ENCODE measurements at places on chromosomes 12 and 14.

- DNase-seq: no peak
Measured at GRCh38 chr12:124277394-124278241, 17.3 kb upstream of the RFLNA start.

GRCh38 chr14:90332271-90332584 lies 487 bp upstream of the NRDE2 start:
- no peak for DNase-seq

DNA sequence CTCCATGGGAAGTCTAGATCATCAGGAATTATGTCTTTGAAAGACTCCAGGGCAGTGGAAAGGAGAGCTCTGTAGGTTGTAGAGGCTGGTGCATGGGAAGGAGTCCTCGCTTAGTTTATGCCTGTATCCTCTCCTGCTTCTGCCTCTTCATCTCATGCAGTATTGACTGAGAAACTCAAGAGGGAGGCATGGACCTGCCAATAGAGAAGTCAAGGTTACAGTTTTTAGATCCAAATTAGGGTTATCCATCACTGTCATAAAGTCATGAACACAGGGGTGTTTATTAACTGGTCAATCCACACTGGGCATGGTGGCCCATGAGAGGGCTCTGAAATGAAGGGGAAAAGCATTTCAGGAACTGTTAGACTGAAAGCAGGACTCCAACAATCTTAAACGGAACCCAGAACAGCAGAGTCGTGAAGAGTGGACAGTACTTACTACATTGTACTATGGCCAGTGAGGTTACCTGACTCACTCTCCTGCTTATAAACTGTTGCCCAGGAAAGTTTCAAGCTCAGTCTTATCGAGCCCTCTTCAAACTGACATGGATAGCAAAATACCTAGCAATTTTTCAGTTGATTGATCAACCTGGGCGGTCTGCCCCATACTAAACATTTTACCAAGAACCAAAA lies 30.1 kb upstream of the DHRS7 start:
- DNase-seq: no peak

- no peak for DNase-seq
Measured at GRCh38 chr12:22169376-22169775, 123.4 kb downstream of the CMAS start.

- DNase-seq: no peak
Measured at GRCh38 chr14:64649383-64649998, 54.7 kb upstream of the PLEKHG3 start.

GRCh38 chr12:6821591-6822425 lies at the start of gene GPR162:
GPR162 (plus strand) TSS chr12:6821821; CDS start chr12:6823899, 2,078 bp downstream.
- DNase-seq: no peak

- DNase-seq: no peak
Measured at GRCh38 chr14:24233538-24233866, 773 bp downstream of the GMPR2 start.

GRCh38 chr12:116099652-116100432 lies 177.7 kb downstream of the MED13L start:
- DNase-seq: no peak

DNA sequence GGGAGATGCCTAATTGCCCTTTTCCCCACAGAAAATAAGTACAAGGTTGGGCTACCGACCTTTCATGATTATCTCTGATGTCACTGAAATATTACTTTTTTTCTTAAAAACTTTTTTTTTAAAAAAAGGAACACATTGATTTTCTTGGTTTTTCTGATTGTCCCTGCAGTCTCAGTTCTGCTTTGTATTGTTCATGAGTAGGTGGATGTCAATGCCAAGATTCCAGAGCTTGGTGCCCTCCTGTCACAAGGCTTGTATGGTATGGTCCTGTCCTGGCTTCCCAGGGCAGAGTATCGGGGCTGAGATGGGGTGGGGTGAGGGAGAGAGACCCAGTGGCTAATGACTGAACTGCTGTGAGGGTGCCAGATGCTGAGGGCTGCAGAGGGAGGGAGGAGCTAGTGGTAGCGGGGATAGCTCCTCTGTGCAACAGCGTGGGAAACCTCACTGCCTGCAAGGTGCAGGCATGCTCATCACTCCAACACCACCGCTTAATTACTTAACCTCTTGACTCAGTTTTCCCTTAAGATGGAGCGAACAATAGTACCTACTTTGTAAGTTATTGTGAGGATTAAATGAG lies 4.4 kb upstream of the CTDSP2 start:
- DNase-seq: no peak

DNA sequence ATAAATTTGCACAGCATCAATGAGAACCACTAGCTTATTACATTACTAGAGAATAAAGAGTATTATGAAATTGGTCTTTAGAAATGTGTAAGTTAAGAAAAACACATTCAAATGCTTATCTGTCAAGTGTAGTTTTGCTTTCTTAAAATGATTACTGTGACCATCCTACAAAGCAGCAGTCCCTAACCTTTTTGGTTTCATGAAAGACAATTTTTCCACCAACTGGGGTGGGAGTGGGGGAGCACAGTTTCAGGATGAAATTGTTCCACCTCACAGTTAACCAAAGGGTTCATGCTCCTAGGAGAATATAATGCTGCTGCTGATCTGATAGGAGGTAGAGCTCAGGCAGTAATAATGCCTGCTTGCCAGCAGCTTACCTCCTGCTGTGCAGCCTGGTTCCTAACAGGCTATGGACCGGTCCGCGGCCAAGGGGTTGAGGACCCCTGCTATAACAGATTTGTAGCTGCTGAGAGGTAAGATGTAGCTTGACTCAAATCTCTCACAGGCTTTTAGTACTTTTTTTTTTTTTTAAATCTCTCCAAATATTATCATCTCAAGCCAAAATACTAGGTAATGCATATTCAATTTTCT lies 45.4 kb downstream of the PPP4R3A start:
- no peak for DNase-seq

GRCh38 chr12:115945491-115945885 lies 332.0 kb downstream of the MED13L start:
- no peak for DNase-seq

DNA sequence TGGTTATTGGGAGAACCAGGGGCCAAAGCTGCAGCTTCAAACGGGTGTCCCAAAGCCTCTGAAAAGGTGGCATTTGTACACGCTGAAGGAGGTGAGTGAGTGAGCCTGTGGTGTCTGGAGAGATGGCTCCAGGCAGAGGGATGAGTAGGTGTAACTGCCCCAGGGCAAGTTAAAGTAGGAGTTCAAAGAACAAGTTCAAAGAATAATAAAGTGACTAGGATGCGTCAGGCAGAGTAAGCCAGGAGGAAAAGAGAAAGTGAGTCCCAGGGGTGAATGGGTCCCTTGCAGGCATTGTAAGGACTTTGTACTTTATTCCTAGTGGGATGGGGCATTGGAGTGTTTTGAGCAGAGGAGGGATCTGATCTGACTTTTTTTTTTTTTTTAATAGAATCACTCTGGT lies 201.4 kb upstream of the PWP1 start:
- no peak for DNase-seq

DNA sequence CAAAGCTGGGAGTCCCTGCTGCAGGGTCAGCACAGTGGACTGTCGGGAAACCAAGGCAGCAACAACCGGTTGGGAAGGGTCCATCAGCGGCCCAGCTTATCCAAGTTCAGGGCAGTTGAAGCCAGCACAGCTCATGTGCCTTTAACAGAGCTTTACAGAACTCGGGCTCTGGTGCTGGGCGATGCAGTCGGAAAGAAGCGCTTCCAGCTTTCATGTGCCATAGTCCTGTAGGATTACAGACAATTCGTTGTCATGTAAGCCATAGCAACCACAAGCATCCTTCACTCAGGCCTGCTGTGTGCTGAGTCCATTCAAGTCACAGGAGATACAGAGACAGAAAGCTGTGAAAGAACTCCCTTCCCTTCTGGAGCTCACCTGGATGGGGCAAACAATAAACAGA lies 3.5 kb upstream of the FAM181A start:
- DNase-seq: no peak

- DNase-seq: no peak
Measured at GRCh38 chr12:95151406-95151805, 65.9 kb downstream of the FGD6 start.

- no peak for DNase-seq
Measured at GRCh38 chr12:15543347-15543746, 221.0 kb downstream of the PTPRO start.

DNA sequence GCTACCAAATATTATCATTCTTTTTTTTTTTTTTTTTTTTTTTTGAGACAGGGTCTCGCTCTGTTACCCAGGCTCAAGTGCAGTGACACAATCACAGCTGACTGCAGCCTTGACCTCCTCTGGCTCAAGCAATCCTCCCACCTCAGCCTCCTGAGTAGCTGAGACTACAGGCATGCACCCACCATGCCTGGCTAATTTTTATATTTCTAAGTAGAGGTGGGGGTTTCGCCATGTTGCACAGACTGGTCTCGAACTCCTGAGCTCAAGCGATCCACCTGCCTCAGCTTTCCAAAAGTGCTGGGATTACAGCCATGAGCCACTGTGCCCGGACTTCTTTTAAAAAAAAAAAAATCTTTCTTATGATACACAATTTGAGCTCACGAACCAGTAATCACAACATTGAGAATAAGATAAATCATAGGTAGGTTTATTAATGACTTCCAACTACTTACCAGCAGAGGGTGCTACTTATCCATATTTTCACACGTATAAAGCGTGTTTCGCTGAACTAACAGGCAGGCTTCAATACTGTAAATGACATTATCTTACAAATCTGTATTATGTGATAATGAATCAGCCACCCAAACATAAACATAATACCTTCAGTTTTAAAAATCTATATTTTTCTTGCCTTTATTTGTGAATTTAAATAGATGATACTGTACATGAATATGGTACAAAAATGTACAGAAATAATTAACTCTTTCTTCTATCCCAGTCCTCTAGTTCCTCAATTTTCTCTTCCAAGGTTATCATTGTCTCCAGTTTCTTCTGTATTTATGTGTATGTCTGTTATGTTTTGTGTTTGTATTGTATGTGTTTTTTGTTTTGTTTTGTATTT lies 42.5 kb upstream of the BCAT1 start:
- DNase-seq: no peak

DNA sequence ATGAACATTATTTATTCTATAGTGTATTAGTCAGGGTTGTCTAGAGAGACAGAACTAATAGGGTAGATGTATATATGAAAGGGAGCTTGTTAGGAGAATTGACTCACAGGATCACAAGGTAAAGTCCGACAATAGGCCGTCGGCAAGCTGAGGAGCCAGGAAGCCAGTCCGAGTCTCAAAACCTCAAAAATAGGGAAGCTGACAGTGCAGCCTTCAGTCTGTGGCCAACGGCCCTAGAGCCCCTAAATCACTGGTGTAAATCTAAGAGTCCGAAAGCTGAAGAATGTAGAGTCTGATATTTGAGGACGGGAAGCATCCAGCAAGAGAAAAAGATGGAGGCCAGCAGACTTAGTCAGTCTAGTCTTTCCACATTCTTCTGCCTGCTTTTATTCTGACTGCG lies 912.2 kb downstream of the FLRT2 start:
- no peak for DNase-seq

DNA sequence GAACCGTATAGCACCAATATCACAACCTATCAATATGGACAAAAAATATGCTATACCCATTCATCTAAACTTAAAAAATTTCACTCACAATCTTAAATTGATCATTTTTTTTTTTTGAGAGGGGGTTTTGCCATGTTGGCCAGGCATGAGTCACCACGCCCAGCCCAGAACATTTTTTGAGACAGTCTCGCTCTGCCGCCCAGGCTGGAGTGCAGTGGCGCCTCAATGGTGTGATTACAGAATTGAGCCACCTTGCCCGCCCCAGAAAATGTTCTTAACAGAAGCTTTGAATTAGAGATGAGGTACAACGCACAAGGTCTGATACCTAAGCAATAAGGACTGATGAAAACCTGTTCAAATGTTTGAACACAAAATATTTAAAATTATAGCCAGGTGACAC lies 15.8 kb upstream of the ATP5F1B start:
- DNase-seq: no peak

DNA sequence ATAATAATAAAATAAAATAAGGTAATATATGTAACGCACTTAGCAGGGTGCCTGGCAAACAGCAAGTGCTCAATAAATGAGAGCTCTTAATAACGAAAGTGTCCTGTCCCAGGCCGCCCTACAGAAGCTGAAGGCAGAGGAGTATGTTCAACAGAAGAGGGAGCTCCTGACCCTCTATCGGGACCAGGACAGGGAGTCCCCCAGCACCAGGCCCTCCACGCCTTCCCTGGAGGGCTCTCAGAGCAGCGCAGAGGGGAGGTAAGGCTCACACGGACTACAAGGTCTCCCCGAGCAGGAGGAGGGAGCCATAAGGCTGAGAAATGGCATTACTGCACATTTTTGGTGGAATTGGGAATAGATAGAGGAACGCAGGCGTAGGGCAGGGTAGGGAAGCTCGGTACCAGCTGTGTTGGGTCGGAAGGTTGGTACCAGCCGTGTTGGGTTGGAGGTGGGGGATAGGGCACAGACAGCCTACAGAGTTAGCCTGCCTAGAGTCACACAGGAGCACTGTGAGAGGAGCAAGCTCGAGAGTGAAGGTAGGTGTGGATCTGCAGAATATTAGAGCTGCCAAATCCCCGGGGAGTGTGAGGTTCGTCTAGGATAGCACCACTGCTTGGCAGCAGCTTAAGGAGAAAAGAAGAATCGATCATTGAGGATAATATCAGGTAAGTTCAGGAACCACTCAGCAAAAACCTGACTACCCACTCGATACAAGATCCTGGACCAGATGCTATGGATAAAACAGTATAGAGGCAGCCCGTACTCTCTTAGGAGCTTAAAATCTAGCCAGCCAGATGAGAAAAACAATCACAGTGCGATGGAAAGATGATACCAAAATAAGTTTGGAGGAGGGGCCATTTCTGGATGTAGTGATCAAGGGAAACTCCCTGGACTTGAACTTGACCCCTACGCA lies 15.3 kb downstream of the TNFRSF1A start:
- DNase-seq: no peak

GRCh38 chr12:54857406-54857805 lies 3.1 kb downstream of the MUCL1 start:
- no peak for DNase-seq

DNA sequence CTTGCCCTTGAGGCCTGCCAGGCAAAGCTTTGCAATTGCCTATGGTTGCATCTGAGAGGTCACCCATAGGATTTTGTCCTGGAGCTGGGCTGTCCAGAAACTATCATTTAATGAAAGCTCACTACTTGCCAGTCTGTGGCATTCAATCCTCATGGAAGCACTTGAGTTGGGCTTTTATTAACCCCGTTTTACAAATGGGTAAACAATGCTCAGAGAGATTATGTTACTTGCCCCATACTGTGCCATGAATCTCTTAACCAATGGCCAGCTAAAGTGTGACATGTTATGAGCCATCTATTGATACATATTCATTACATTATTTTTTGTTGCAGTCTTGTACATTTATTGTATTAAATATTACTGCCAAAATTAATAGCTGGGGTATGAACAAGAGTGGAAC lies 35.9 kb downstream of the PDZRN4 start:
- no peak for DNase-seq

DNA sequence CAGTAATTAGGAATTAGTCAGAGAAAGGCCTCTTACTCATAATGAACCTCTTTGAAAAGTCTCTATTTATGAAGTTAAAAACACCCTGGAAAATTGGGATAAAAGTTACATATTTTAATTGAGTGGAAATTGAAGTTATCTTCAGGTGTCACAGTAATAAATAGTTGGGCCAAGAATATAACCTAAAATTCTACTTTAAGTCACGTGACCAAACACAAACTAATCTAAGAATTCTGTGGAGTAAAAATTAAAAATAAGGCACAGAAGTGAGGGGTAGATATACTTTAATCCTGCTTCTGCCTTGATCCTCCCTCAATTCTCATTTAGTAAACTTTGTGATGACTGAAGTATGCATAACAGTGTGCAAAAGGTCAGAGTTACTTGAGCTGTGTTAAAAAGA lies 226.4 kb downstream of the NAV3 start:
- no peak for DNase-seq

GRCh38 chr14:22641846-22642245 lies 2.3 kb downstream of the OR6J1 start:
- no peak for DNase-seq

Data from NCI-H1436 treated with DMSO at 0.1 percent for 48 hours (cell line).